ENCODE measurements at places on chromosomes 1 and 21. TPM values are rescaled to one million over a fixed set of nuclear protein-coding genes. Genes with fewer than 3 reads are reported as not detected.

The OR2G6 gene
- total RNA-seq, result not detected

The TINAGL1 gene
- total RNA-seq, result 542 TPM

The TXNIP gene
- 84.7 TPM for total RNA-seq

The WDTC1 gene
- total RNA-seq, result 39.8 TPM

The MYOG gene
- total RNA-seq, result not detected

The MEF2D gene
- total RNA-seq, result 11.6 TPM

All from bladder microvascular endothelial cell (primary cell).